Jurkat, Clone E6-1 (cell line): ENCODE measurements at places on chromosomes 6 and 20.
A peak's percentile ranks its signal among the peaks of the same experiment; 100 is the strongest.

DNA sequence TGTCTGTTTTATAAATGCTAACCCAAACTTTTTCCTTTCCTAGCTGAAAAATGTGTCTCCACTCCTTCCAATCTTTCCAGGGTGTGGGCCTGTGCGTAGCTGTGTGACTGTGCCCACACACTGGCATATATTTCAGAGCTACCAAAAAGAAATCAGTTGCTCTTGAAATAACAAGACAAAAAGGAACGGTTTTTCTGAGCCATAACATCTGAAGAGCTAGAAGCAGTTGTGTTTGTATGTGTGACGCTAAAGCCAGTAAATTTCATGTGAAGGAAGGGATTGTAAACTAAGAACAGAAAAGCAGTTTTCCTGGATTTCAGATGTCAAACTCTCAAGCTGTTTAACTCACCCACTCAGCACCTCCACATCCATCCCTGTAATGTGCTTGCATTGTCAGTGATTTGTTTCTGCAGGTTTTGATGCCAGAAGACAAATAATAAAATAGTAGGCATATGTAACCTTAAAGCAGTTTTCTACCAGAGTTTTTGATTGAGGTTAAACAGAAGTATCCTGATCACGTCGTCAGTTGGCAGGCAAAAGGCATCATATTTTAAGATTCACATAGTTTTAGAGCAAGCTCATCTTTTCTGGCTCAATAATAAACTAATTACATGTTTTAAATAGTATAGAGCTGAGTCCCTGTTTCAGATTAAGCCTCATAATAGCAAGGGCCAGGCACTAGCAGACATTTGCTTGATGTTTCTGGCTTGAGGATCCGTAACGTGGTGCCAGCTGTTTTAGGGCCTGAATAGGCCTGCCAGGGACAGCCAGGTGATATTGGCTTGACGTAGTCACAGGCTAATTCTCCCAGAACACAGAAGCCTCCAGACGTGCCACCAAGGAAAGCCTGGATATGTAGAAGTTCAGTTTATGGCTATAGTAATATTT lies 90.9 kb downstream of the FOXO3 start:
- DNase-seq: no peak

GRCh38 chr6:26321005-26321404 lies 44.0 kb upstream of the BTN3A2 start:
- no peak for DNase-seq

DNA sequence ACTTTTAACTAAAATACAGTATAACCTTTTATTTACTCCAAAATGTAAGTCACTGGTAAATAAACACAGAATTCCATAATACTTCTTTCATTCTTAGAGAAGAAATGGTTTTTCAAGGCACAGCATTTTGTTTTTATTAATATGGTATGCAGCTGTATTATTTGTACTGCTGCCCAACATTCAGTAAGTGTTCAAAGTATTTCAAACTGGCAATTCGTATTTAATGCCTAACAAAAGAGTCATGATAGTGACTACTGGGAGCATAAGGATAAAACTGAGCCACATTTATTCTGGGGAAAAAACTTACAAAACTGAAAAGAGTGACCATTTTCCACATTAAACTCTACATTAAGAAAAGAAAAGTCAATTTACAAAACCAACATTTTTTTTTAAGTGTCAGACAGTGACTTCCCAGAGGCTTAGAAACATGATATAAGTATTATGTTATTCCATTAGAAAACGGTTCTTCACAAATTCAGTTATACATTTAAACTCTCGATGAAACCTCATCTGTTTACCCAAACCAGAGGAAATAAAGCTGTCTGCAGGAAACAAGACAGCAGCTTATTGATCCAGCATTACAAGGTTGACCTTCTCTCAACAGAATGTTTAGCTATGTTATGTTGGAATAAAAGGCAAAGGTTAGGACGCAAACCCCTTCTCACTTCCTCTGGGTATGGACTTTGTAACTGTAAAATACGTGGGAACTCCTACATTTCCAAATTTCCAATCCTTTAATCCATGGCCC lies 24.3 kb downstream of the EPB41L2 start:
- no peak for DNase-seq

DNA sequence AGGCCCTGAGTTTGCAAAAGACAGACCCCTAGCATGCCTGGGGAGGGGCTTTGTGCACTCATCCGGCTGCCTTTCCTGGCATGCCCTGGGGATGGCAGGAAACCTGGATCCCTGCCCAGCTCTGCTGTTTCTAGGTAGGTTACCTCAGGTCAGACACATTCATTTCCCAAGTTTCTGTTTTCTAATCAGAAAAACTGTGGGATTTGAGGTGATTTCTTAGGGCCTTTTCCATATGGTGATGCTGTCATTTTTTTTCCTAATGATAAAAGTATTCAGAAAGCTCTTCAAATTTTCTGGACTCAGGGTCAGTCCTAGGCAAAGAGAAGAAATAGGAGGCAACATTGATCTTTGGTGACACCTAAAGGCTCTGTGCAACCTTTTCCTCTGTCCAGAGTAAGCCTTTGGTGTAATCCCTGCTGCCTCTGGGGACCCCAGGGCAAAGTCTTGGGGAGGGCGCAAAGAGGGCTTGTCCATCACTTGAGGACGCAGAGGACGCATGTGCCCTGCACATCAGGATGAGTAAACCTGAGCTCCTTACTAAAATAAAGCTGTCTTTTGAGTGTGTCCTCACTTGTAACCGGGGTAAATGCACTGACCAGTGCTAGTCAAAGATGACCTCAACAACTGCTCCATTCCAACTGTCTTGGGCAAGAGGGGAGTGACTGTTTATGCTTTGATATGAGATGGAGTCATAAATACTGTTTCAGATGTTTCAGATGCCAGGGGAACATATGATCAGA lies 13.5 kb upstream of the TRAM2 start:
- DNase-seq: no peak

GRCh38 chr20:20401991-20402390 lies 34.1 kb downstream of the INSM1 start:
- no peak for DNase-seq

- no peak for DNase-seq
These were observed 4.5 kb downstream of the NRN1 start for GRCh38 chr6:6002005-6002847.

GRCh38 chr20:36085686-36086267 lies 68.8 kb upstream of the EPB41L1 start:
- DNase-seq: no peak

DNA sequence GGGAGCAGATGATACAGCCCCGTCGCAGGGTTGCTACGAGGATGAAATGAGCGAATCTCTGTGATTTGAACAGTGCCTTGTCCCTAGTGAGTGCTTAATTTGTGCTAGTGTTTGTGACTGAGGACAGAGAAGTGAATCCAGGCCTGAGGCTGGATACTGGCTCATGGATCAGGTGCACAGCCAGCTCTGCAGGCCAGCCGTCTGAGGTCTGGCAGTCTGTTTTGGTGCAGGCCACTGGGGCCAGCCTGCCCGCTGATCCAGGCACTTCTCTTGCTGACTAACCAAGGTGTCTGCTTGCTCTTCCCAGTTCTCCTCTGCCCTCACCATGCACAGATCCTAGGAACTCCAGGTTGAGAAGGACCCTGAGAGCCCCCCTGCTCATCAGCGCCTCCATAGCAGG lies 181.0 kb downstream of the LRFN2 start:
- DNase-seq: no peak

- no peak for DNase-seq
These were observed 22.2 kb downstream of the EIF2S2 start for GRCh38 chr20:34089655-34090345.

DNA sequence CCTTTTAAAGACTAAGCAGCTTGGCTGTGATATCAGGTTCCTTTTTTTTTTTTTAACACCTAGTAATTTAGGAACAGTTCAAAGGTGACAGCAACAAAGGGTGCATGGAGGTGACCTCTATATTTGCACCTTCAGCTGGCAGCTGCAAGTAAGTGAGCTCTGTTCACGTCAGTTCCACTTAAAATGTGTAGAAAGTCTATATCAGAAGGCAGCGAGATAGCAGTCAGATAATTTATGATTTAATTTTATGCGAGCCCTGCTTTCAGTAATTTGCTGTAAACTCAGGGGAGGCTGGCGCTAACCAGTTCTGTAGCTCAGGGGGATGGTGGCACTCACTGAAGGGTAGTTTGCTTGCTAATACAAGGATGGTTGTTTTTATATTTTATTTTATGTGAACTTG lies 602.8 kb upstream of the MMS22L start:
- DNase-seq: no peak

- no peak for DNase-seq
These were observed 260.9 kb downstream of the TENT5A start for GRCh38 chr6:81491454-81492101.

- no peak for DNase-seq
These were observed 2.8 kb downstream of the ACSS1 start for GRCh38 chr20:25054995-25055629.

GRCh38 chr6:37622646-37623071 lies 75.0 kb downstream of the MDGA1 start:
- peak; percentile 9 for DNase-seq

- no peak for DNase-seq
These were observed 693 bp downstream of the HLA-F start for GRCh38 chr6:29723666-29724588.

DNA sequence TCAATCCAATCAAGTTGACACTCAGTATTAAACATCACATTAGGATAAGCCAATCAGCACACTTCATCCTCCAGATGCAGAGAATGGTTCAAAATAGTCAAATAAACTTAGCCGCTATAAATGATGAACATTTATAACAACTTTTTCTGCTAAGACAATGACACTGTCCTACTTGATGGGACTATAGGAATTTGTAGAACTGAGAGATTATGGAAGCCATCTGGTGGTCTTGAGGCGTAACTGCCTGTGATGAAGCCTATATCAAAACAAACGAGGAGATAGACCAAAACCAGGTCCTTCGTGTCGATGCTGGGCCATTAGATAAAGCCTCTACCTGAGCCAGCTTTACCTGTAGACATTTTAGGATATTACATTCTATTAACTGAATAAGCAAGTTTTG lies 631.1 kb downstream of the COL12A1 start:
- DNase-seq: peak; percentile 40

DNA sequence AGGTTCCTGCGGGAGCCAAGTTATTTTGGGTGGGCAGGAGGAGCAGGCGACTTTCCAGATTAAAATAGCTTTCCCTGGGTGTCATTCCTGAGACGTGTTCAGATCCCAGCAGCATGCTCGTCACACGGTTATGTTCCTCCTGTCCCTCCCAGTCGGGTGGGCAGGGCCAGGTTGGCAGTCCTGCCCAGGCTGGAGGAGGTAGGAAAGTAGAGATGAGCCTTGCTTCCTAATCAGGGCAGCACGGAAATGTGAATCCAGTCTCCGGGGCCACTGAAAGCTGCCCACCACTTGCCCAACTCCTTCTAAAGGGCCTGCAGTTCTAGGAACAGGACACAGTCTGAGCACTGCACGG lies 137.0 kb downstream of the MRPL14 start:
- no peak for DNase-seq

- DNase-seq: no peak
These were observed 5.2 kb downstream of the PRSS35 start for GRCh38 chr6:83517500-83517899.

GRCh38 chr6:22699151-22699550 lies 129.8 kb downstream of the HDGFL1 start:
- no peak for DNase-seq

- peak; percentile 15 for DNase-seq
These were observed 18.9 kb upstream of the MAS1 start for GRCh38 chr6:159871906-159872305.

- no peak for DNase-seq
These were observed 123.2 kb downstream of the TFAP2C start for GRCh38 chr20:56752274-56752673.

DNA sequence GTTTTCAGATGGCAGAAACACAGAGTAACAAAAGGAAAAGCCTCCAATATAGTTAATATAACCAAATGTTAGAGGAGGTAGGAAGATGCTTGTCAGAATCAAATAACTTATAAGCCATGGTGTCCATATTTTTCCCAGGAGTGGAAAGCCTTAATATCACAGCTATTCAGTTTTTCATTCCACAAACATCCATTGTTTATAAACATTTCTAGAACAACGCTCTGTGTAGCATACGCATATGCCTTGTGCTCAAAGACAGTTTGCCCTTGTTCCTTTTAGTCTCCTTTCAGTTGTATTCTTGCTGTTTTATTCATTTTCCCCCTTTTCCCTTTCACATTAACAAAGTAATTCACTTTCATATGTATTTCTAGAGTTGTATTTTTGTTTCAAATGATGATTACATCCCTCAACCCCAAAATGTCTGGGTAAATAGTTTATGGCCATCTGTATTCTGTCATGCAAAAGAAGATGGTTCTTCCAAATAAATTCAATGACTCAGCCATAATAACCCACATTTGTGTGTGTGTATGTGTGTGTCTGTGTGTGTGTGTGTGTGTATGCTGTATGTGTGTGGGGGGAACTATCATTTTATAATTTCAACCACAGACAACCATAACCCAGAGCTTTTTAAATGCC lies 455.7 kb upstream of the SOX4 start:
- DNase-seq: no peak

DNA sequence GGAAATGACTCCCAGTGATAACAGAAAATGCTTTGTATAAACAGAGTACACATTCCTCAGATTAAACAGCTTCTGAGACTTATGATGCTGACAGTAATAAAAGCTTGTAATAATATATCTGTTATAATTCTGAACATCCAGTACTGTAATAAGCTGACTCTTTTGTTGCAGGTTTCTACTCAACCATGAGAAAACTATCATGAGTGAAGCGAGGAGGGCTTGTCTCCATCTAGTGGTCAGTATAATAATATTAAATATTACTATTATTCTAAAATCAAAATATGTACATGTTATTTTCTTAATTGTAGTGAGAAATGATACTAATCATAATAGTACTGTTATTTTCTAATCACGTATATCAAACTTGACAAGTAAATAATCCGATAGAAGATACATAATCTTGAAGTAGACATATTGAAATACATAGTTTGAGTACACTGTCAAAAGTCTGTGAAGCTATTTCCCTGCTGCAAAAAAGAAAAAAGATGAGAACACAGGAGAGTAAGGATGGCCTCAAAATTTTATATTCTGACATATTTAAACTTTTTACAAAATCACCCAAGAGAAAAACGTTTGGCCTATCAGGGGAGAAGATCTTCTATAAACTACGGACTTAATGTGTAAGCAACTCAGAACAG lies 183.1 kb downstream of the MOXD1 start:
- no peak for DNase-seq

DNA sequence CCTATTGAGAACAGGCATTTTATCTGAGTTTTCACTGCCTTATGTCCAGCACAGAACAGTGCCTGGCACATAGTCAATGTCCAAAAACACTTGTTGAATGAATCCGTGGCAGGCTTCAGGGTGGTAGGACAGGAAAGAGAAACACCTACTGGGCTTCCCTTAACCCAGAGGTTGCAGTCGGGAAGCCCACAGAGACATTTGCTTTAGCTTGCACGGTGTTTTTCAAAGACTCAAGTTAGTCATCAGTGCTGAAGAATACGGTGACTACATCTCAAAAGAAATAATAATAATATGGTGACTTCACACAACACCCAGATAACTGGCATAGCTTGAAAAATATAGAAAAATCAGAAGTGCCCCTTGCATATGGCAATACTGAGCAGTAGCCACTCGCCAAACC lies 160.4 kb downstream of the CD83 start:
- DNase-seq: no peak

DNA sequence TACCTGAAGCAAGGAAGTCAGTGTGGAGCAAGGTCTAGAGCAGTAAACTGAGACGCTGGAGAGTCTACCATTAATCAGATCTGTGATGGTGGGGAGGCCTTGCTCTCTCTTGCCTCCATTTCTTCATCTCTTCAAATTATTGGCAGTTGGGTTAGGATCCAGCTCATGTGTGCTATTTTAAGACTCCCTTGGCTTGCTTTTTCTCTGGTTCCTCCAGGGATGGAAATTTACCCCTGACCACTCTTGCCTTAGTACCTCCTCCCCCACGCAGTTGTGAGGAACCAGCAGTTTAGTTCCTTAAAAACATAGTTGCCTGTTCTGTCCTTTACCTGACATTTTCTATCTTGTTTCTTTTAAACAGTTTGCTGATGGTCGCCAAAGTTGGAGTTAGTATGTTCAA lies 7.4 kb downstream of the TMEM14C start:
- DNase-seq: no peak
